ENCODE measurements at places on chromosomes 4 and X.

- DNase-seq = no peak
Measured at GRCh38 chrX:40152741-40153344, 55.1 kb upstream of the BCOR start.

DNA sequence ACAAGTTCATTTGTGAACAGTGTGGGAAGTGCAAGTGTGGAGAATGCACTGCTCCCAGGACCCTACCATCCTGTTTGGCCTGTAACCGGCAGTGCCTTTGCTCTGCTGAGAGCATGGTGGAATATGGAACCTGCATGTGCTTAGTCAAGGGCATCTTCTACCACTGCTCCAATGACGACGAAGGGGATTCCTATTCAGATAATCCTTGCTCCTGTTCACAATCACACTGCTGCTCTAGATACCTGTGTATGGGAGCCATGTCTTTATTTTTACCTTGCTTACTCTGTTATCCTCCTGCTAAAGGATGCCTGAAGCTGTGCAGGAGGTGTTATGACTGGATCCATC lies 5.5 kb downstream of the SPRY1 start:
- DNase-seq = no peak

DNA sequence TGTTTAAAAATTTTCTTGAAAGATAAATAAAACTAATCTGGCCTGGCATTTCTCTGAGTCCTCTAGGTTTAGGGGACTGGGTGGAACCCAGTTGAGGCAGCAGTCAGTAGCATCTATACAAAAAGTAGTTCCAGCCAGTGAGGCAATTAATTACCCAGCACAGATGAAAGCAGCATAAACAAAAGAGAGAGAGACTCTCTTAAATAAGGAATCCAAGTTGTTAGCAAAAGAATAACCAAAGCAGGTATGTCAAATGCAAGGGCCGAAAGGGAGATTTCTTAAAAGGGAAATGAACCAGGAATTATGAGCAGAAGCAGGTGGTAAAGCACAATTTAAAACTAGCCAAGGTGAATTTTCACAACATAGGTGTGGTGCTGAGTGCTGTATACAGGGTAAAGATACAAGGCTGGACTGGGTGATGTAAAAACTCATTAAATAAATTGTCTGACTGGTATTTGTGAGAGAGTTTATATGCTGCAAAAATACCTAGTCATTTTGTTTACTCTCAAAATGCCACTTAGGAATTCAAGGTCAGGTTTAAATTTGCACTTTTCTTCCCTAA lies 94.6 kb upstream of the GALNT7 start:
- DNase-seq = no peak

GRCh38 chr4:48255072-48255958 lies 14.3 kb downstream of the TEC start:
- DNase-seq = no peak

DNA sequence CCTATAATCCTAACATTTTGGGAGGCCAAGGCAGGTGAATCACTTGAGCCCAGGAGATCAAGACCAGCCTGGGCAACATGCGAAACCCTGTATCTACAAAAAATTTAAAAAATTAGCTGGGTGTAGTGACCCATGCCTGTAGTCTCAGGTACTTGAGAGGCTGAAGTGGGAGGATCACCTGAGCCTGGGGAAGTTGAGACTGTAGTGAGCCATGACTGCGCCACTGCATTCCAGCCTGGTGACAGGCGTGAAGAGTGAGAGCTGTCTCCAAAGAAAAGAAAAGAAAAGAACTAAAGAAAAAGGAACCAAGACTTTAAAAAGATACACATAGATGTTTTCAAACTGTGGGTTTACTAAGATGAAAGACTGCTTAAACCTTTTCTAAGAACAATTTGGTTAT lies 129.0 kb downstream of the SPCS3 start:
- no peak for DNase-seq

GRCh38 chr4:163988865-163989264 lies 494.4 kb downstream of the TMA16 start:
- DNase-seq = no peak

GRCh38 chr4:184531008-184531407 lies 56.7 kb upstream of the IRF2 start:
- DNase-seq = no peak

- no peak for DNase-seq
Measured at GRCh38 chr4:161813889-161814288, 349.9 kb downstream of the FSTL5 start.

- DNase-seq = no peak
Measured at GRCh38 chr4:87973283-87974169, 2.0 kb upstream of the SPP1 start.

DNA sequence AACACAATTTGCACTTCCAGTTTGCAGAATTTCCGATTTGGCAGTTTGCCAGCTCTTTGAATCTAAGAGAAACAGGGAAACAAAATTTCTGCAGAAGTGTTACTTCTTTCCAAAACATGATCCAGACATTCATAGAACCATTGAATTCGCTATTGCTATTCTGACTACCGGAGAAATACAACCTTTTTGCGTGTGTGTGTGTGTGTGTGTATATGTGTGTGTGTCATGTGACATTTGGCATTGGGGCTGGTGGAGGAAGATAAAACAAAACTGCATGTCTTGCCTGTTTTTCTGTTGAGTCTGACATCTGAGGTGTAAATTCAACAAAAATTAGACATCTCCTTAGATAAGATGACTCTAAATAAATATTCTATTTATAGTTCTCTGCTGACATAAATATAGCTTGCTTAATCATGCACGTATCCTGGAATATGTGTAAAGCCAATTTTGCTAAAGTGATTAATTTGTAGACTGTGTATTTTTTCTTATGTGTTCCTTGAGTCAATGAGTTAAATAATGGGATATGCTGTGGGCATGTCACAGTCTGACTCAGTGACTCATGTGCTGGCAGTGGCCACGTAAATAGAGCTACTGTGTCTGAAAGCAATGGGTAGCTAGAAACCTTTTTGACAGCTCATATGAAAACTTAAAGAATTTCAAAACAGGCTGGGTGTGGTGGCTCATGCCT lies 98.9 kb downstream of the HPGD start:
- no peak for DNase-seq

DNA sequence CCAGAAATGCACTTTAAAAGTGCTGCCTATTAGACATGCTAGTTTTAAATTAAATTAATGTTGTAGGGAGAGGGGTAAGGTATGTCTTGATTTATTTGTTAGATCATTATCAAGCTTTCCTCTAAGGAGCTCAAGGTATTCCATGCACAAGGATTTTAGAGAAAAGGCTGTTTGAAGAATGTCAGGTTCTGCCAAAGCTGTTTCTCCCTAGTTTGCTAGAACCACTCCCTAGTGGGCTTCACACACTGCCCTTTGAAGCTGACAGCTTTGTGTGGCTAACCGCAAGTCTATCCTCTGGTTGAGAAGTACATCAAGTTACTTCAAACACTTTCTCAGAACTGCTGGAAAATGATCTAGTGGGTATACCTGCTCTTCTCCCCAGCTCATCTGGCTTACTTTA lies 32.3 kb downstream of the RASL11B start:
- DNase-seq = no peak

DNA sequence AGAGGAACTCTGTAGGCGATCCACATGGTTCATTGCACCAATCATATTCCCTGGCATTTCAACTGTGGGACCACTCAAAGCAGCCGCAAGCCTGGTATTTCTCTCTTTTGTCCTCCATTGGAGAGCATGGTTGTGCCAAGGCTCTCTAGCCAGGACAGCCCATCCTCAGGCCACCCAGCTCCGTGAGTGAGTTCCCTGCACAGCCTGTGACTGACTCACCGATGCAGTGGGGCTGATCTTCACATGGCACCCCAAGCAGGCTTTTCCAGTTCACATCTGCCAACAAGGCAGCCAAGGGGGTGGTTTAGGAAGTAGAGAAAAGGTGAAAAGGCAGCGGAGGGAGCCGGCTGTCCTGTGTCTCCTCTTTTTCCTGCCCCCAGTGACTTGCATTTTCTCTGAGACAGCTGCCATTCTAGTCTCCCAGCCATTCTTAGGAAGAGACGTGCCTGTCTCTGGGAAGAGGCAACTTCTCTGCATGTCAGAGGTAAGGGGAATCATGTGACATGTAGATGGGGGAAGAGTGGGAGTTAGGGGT lies 69.2 kb downstream of the MID1IP1 start:
- DNase-seq = no peak

DNA sequence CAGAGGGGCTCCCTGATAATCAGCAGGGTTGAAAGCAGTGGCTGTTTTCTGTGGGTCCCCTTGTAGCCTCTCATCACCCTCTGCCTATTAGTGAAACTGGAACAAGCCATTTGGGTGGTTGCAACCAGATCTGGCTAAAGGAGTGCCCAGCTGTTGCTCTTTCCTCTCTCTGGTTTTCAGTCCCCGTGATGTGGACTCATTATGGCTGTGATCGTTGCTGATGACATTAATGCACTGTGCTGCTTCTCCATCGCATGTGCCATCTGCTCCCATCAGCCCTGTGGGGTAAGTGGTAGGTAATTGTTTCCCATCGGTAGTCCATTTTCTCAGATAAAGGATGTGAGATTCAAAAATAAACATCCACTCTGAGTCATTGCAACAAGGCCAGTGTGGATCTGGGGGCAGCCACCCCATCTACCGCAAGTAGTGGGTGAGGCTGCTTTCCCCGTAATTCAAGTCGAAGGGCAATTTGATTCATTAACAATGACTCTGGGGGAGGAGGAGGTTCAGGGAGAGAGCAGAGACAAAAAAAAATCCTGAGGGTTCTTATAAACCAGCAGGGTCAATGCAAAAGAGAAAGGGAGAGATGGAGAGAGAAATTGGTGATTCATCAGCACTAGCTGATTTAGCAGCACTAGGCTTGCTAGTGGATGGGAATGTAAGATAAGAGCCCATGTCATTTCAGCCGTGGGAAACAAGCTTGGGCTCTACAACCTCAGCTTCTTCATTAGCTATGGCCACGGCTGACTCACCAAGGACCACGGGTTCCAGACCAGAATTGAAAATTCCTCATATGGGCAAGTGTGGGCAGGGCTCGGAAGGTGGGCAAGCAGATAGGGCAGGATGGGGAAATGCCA lies 357.8 kb downstream of the MID1IP1 start:
- DNase-seq = no peak

- DNase-seq = no peak
Measured at GRCh38 chr4:1985294-1985693, 23.5 kb downstream of the NELFA start.

- peak; percentile 43 for DNase-seq
Measured at GRCh38 chr4:6641164-6641970, 882 bp downstream of the MRFAP1 start.

DNA sequence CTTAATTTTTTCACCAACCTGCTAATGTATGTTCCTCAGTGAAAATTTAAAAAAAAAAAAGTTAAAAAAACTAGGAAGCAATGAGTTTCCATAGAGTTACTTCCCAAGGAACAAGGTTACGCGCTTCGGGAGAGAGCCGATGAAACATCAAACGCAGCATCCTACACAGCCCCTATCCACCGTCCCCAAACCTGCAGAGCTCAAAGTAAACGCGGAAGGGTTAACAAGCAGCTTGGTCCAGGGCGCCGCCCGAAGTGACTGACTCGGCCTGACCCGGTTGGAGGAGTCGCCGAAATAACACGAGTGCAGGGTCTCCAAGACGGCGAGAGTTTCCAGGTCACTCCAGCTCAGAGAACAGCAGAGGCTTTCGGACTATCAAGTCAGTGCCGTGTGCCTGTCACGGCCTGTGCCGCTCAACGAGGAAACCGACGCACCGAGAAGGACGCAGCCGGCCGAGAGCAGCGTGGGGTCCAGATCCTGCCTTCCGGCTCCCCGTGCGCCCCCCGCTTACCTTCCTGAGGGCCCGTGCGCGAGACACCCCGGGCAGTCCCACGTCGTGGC lies 512 bp downstream of the NOP14 start:
- DNase-seq = no peak

GRCh38 chrX:137565921-137566745 lies at the start of gene ZIC3:
ZIC3 (plus strand) TSS chrX:137566127; CDS start chrX:137566692, 565 bp downstream.
- DNase-seq = no peak

DNA sequence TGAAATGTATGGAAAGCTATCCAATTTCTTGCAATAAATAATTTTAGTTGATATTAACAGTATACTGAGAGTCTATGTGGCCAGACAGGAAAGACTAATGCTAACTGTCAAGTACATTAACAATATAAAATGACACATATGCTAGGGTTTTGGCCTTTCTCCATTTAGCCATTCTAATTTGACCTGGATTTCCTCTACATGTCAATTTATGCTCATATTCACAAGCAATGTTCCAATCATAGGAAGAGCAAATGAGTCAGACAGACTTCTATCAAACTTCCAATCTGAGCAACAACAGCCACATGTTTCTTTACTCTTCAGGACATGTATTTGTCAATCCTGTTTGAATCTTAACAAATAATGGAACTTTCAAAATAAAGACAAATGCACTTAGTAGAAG lies 53.6 kb downstream of the CORIN start:
- DNase-seq = no peak

GRCh38 chrX:51834076-51834475 lies 59.3 kb upstream of the MAGED1 start:
- no peak for DNase-seq

All from T-helper 9 cell (primary cell).